NB4 (cell line): ENCODE measurements at places on chromosomes 2 and 18.

- DNase-seq = no peak
Observed at GRCh38 chr2:240645346-240645745, 20.1 kb downstream of the GPR35 start.

GRCh38 chr2:1020206-1020605 lies 69.6 kb downstream of the SNTG2 start:
- no peak for DNase-seq

GRCh38 chr2:31579996-31580320 lies 780 bp downstream of the SRD5A2 start:
- DNase-seq = no peak

DNA sequence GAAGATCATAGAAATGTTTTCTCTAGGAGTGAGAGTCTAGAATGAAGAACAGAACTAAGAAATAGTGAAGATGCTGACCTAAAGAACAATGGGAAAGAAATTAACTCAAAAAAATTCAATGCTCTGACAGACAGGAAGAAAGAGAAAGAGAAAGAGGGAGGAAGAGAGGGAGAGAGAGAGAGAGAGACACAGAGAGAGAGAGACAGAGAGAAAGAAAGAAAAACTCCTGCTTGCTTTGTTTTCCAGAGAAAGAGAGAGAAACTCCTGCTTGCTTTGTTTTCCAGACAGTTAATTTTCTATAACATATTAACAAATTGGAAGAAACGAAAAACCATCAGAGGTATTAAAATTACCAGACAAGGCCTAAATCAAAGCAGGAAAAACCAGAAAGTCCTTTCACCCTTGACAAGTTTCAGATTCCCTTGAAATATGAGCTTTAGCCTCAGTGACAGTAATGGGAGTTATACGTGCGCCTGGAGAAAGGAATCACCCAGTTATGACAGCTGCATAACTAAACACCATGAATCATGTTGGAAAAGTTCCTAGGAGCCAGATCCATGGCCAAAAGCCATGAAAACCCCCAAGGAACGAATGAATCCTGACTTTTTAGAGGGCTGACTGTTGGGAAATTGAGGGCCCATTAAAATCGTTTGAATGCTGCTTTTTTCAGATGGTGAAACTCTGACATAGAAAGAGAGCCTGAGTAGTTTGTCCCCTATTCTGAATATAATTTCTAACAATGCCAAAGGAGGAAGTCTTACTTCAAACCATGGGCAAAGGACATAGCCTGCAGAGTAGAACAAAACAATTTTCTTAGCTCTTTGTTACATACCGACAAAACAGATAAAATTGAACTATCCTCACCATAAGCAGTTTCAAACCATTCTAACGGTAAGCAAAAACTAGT lies 228.6 kb upstream of the CHST9 start:
- no peak for DNase-seq

DNA sequence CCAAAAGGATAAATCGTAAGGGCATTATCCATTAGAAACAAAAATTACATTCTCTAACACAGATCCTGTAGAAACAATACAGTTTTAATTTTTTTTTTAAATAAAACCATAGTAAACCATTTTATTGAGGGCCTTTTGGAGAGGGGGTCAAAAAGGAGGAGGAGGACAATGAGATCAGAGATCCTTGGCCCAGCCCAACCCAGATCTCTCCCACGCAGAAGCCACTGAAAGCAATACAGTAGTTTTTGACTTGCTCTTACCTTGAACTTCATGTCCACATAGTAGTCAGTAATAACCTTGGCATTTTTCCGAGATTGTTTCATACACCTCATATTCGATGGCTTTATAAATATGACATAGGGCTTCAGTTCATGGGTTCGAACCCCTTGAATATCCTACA lies 4.1 kb upstream of the TMEM237 start:
- DNase-seq = no peak

DNA sequence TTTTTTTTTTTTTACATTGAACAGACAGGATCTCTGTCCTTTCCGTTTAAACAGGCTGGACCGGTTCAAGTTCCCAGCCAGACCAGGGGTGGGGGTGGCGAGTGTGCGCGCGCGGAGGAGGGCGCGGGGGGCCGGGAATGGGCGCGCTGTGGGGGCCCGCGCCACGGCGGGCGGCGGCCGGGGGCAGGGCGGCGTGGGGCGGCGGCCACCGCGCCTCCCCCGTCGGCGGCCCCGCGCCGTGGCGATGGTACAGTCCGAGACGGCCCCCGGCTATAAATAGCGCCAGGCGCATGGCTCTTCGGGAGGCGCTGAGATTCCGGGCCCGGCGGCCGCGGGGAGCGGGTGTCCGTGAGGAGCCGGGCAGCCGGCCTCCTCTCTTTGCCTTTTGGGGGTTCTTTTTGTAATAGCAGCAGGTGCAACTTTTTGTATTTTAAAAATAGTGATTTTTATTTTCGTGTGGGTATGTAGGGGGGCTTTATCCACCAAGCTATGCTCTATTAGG lies 430 bp upstream of the CELF4 start:
- no peak for DNase-seq

GRCh38 chr18:43061816-43062215 lies 53.7 kb downstream of the RIT2 start:
- no peak for DNase-seq

DNA sequence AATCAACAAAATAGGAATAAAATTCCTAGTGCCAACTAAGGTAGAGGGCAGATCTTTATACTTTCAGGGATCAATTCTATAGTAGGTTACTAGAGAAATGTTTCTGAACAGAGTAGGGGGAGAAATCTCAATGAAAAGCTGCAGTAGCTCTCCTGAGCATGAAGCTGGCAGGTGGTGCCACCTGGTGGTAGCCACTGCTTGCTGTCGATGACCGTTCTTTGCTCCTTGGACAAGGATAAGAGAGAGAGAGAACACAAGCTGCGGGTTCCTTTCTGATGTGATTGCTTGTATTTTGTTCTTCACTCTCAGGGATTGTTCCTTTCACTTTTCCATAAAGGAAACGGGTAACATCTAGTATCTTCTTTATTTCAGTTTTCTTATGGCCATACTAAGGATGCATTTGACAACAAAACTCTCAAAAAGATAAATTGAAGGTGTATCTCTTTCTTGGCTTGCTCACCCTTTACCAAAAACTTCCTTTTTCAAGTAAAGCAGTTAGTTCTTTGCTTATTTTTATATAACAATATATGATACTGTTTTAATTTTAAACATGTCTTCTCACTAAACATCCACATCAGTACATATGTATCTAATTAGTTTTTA lies 18.6 kb upstream of the MRPL19 start:
- peak; percentile 76 for DNase-seq

DNA sequence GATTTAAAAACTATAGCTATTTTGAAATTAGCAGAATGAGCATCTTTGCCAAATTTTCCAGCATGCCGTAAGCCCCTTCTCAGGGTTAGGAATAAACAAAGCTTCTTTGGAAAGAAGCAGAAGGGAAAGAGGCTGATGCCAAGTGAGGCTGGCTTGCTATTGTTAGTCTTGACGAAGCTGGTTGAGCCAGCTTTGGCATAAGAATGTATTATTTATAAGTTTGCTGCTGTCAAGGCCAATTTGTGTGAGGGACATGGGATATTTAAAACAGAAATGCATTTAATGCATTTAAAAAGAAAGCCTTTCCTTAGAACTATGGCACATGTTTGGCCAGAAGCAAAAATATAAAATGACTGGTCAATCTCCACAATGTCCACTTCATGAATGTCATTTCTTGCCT lies 52.5 kb upstream of the TTN start:
- no peak for DNase-seq

DNA sequence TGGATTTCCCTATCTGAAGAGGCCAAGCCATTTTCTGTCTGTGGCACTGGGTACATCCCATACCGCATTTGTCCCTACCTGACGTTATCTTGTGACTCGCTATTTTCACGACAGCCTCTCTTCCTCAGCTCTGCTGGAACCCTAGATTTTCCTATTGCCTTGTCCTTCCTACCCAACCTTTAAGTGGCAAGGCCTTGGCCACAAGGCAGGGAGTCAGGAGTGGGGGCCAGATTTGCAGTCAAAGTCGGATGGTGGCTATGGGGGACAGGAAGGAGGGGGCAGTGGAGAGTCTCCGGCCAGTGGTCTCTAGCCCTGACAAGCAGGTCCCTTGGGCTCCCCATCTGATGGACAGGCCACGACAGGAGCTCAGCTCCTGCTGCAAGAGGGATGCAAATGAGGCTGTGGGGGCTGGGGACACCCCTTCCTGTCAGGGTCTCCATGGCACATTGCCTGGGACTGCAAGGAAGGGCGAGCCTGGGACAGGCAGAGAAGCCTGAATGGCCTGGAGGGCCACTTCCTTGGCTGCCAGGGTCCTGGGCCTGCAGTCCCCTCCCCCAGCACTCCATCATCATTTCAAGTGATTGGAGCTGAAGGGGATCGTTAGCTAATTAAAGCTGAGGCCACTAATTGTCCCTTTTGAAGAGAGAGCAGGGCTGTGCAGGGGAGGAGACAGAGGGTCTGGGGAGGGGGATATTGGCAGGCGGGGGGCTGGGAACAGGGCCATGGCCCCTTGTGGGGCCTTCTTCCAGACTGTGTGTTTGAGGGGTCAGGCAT lies 6.3 kb upstream of the ECEL1 start:
- no peak for DNase-seq

GRCh38 chr2:223235986-223236385 lies 184.0 kb downstream of the KCNE4 start:
- DNase-seq = no peak

GRCh38 chr2:229775614-229776313 lies 61.4 kb upstream of the DNER start:
- DNase-seq = peak; percentile 12

GRCh38 chr2:3504741-3505140 lies 14.6 kb downstream of the ADI1 start:
- no peak for DNase-seq

- DNase-seq = no peak
Observed at GRCh38 chr2:3102081-3102921, 275.3 kb downstream of the EIPR1 start.

DNA sequence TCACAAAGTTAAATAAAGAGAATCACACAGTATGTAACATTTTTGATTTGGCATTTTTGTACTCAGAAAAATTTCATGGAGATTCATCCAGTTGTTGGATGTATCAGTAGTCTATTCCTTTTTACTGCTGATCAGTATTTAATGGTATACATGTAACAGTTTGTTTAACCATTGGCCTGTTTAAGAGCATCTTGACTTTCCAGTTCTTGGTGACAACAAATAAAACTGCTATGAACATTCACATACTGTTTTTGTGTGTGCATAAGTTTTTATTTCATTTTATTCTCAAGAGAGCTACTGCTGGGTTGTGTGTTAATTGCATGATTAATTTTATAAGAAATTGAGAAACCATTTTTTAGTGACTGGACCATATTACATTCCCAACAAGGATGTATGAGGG lies 694.5 kb upstream of the RAB6C start:
- no peak for DNase-seq

DNA sequence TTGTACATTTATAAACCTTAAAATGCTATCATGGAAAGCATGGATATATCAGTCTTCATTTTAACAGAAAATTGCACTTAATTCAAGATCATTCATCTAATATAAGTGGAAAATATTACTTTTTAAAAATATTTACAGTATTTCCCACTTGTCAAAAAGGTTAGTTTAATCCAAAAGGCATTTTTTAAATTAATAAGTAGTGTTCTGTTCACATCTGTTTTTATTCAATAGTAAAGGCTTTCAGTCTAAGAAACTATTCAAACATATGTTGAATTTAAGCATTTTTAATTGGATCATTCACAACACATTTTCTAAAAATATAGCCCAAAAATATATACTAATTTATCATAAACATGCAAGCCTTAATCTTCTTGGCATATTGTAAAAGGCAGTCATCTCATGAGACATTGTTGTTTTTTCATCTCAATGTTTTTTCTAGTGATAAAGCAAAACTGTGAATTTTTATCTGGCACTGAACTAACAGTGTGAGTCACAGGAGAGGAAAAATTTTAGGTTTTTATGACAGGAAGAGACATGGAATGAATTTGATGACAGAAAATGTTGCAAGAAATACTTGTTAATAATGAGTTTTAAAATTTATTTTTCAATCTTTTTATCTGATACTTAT lies 1642.5 kb upstream of the TMEFF2 start:
- DNase-seq = no peak

GRCh38 chr2:46521215-46521683 lies 41.9 kb downstream of the TMEM247 start:
- DNase-seq = no peak

DNA sequence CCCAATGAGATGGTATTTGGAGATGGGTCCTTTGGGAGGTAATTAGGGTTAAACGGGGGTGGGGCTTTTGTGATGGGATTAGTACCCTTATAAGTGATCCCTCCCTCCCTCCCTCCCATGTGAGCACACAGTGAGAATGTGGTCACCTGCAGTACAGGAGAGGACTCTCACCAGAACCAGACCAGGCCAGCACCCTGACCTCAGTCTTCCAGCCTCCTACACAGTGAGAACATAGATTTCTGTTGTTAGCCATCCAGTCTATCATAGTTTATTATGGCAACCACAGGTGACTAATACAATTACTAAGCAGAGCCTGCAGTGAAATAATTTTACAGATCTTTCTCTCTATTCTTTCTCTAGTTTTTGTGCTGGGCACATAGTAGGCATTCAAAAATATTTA lies 137.7 kb upstream of the PKDCC start:
- DNase-seq = no peak

- DNase-seq = no peak
Observed at GRCh38 chr2:637804-638203, 39.4 kb downstream of the TMEM18 start.

DNA sequence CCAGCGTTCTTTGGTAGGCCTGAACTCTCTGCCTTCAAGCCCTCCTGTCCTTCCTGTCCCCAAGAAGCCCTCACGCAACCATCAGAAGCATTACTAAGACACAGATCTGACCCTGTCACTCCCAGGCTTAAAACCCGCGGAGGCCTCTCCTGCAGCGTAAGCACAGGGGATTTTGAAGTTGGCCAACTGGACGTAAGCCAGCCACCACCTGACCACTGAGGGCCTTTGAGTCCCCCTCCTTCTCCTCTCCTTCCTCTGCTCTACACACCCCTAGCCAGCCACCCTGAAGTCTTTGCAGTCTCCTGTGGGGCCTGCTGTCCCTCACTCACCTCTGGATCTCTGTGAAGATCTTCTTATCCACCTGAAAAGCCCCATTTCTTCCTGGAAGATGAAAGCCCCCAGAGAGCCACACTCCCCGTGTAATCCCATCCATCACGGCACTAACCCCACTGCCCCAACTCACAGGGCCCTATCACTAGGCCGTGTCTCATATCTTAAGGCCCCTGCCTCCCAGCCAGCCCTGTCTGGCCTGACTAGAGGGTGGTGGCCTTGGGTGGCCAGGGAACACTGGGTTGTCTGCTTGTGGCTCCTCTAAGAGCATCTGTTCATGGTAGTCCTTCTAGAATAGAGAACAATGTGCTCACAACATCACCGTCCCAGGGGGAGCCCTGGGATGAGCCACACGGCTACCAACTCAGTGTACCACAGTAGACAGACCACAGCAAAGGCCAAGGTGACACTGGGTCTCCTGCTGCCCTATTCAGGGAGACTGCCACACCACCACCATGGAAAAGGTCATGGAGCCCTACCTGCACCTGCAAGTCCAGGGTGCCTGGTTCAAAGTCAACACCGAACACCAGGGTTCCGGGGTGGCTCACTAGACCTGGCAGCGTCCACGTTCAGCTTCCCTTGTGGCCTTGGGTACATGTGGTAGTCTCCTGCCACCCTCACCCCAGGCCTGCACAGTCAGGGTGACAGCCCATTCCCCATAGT lies 191.6 kb downstream of the ZBTB7C start:
- DNase-seq = no peak

GRCh38 chr2:19659024-19659792 lies 242.6 kb downstream of the TTC32 start:
- DNase-seq = no peak
